ENCODE measurements at places on chromosomes 2 and 18.

- no peak for DNase-seq
Observed at GRCh38 chr2:207561386-207562080, 31.8 kb downstream of the CREB1 start.

GRCh38 chr2:212596688-212597087, 58.1 kb upstream of the ERBB4 start:
- DNase-seq, result no peak

GRCh38 chr2:86789687-86790133, 1.0 kb downstream of the CD8A start:
- DNase-seq, result peak; percentile 70

- no peak for DNase-seq
Observed at GRCh38 chr2:219507581-219508443, 6.5 kb upstream of the ASIC4 start.

DNA sequence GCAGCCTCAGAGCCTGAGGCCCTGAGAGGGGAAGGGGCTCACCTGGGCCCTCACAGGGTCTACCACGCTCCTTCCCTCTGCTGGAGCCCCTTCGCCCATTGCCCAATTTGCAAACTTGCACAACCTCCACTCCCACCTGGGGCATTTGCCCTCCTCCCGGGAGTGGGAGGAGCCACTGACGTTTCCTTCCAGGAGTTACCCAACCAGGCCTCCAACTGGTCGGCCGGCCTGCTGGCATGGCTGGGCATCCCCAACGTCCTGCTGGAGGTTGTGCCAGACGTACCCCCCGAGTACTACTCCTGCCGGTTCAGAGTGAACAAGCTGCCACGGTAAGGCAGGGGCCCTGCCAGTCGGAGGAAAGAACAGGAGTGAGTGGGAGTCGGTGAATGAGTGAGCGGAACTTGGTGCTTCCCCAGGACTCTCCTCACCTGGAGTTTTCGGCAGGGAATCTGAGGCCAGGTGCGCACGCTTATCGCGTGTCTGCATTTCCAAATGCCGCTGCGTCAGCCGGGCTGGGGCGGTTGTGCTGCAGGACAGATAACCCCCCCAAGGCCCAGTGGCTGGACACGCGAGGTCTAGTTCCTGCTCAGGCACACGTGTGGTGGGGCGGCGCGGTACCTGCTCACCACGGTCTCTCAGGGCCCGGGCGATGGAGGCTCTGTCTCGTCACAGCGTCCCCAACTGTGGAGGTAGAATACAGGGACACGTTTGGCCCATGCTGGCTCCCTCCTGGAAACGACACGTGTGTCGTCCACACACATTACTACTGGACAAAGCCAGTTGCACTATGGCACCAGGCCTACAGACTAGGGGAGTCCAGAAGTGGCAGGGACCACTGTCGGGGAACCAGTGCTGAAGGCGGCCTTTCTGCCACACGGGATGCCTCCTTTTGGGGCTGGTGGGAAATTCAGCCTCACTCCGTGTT, 11.7 kb downstream of the ANO7 start:
- peak; percentile 70 for DNase-seq
